ENCODE measurements at places on chromosomes 1 and 21.
A peak's percentile ranks its signal among the peaks of the same experiment; 100 is the strongest.

- DNase-seq, result no peak
Observed at GRCh38 chr1:7177438-7178146, 392.3 kb downstream of the CAMTA1 start.

- DNase-seq, result no peak
Observed at GRCh38 chr1:20962576-20963258, 175.6 kb upstream of the HP1BP3 start.

- no peak for DNase-seq
Observed at GRCh38 chr1:190619724-190620123, 142.1 kb upstream of the BRINP3 start.

GRCh38 chr1:54012863-54013262, 5.1 kb downstream of the LDLRAD1 start:
- no peak for DNase-seq

GRCh38 chr1:12327566-12327965, 97.7 kb downstream of the VPS13D start:
- DNase-seq, result no peak

GRCh38 chr1:196309386-196309785, 298.9 kb downstream of the KCNT2 start:
- peak; percentile 42 for DNase-seq

DNA sequence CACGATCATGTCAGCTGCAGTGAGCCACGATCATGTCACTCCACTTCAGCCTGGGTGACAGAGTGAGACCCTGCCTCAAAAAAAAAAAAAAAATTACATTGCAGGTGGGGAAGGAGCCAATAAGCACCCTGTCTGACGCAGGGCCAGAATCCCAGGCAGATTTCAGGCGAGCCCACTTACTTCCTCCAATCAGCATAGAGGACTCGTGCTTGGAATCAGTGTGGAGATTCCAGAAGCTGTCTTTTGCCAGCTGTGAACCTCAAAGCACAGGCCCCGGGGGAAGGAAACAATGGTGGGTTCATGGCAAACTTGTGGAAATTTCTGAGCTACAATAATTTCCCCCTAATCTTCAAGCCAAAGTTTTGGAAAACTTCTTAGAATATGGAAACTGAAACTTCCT, 178.2 kb upstream of the ZNF644 start:
- no peak for DNase-seq

DNA sequence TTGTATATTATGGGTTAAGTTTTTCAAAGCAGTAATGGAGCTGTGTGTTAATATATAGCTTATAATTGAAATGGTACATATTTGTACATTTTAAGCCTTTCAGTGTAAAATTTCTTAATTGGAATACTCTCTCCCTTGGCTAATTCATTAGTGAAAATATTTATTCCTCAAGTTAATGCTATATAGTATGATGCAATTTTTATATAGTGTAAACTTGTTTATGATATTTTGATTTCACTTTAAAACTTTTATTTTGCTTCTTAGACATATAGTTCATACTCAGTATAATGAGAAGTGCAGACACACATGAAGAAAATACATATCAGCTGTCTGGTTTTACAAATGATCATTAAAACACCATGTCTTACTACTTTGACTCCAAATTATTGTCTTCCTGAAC, 140.6 kb downstream of the SDCCAG8 start:
- DNase-seq, result no peak

- no peak for DNase-seq
Observed at GRCh38 chr1:116628448-116628847, 39.1 kb downstream of the IGSF3 start.

- DNase-seq, result no peak
Observed at GRCh38 chr1:173341971-173342370, 134.8 kb upstream of the TNFSF4 start.

DNA sequence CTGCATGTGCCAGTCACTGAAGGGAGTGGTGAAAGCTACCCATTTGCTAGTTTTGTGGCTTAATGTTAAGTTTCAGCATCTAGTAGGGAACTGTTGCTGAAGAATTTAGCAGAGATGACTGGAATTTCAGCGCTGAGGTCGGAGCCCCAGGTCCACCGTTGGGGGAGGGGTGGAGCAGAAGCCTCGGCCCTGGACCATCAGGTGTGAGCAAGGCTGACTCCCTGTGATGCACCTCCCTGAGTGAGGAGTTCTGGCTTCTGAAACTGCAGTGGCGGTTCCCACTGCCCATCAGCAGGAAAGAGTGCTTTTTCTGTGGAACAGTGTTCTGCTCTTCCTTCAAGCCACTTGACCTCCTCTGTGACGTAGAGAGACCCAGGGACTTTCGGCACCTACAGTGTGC, 1.3 kb downstream of the NOS1AP start:
- DNase-seq, result no peak

- DNase-seq, result peak; percentile 91
Observed at GRCh38 chr1:65412984-65413375, 7.5 kb upstream of the LEPR start.

DNA sequence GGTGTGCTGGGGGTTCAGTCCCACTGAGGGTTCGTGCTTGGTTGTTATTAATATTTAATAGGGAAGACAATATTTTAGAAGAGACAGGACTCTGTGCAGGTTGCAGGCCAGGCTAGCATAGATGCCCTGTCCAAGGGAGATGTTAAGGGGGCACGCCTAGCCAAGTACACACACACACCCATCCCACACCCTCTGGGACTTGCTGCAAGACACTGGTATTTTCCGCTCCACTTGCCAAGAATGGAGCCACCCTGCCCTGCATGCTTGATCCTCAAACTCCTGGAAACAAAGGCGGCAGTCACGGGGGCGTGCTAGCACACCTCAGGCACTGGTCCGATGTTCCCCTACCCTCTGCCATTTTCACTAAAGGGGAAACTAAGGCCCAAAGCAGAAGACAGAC, 99.1 kb downstream of the MRPL37 start:
- no peak for DNase-seq

- no peak for DNase-seq
Observed at GRCh38 chr1:200179781-200180160, 152.3 kb downstream of the NR5A2 start.

DNA sequence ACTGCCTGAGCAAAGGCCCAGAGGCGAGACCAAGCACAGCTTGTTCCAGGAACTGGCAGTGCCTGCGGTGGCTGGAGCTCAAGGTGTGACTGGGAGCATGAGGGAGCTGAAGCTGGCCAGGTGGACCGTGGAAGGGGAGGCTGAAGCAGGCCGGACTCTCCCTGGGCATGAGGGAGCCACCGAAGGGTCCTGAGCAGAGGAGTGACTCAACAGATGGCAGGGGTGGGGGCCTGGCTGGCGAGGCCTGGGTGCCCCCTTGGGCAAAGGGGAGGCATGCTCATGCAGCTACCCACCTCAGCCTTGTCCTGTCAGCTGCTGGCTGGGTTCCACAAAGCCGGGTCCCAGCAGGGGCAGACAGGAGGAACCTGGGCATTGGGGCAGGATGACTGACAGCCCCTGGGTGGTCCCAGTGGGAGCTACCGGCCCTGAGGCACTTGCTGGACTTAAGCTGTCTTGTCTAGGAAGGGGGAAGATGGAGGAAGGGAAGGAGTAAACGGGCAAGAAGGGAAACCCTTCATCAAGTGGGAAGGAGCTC, 118.9 kb downstream of the LACTBL1 start:
- no peak for DNase-seq

DNA sequence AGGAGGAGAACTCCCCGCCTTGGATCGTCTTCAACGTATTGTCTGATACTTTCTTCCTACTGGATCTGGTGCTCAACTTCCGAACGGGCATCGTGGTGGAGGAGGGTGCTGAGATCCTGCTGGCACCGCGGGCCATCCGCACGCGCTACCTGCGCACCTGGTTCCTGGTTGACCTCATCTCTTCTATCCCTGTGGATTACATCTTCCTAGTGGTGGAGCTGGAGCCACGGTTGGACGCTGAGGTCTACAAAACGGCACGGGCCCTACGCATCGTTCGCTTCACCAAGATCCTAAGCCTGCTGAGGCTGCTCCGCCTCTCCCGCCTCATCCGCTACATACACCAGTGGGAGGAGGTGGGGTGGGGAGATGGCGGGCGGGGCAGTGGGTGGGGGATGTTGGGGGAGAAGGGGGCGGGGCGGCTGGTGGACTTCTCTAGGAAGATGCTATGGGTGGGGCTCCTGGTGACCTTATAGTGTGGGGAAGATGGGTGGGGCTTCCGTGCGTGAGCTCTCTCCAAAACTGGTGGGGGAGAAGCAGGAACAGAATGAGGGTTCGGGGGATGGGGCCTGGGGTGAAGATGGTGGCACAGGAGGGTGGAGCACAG, 5.3 kb downstream of the HCN3 start:
- DNase-seq, result no peak

DNA sequence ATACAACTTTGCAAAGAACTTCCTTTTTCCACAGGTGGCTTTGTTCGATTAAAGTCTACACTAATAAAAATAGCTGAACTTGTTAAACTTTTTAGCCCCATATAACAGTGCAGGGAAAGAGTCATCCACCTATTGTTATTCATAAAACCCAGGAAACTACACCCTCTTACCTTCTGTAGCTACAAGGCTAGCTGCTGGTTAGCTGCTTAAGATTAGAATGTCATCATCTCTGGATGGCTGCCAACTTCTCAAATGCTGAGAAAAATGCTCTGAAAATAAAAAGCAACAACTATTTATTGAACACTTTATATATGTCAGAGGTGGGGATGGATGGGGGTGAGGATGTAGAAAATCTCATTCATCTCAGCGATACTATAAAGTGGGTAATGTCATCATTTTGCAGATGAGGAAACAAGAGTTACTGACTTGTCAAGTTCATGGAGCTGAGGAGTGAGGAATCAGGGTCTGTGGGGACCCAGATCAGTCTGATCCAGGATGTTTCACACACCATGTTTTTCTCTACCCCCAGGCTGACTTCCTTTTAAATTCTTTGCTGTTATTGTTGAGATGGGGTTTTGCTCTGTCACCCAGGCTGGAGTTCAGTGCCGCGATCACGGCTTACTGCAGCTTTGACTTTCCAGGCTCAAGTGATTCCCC, 17.1 kb downstream of the ATP5PF start:
- DNase-seq, result peak; percentile 26

DNA sequence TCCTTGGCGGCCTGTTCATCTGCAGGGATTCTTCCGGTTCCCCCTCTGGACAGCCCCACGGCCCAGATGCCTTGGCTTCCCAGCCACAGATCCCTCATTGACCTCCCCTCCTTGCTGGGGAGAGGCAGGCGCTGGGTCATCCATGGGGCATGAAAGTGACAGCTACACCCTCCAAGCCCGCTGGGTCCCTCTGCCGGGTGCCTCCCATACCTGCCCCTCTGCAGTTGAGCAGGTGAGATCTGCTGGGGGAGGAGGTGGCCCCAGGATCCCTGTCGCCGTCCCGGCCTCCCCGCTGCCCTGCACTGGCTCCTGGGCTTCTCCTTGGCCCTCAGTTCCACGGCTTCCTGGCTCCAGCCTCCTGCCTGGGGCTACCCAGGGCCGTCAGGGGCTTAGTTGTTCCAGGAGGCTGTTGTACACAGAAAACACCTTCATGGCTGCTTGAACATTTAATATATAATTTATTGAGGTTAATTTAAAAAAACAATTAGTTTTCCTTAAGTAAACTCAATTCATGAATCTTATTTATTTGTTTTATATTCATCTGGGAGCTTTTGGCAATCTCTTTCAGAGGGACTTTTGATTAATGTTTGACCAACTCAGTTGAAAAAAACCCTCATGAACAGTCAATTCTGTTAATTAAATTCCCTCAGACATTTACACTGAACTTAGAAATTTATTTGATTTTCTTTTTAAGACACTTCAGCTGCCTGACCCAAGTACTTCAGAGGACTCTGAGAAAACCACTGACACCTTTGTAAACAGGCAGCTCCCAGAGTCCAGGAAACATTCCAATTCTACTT, 67.6 kb upstream of the ABCG1 start:
- no peak for DNase-seq

DNA sequence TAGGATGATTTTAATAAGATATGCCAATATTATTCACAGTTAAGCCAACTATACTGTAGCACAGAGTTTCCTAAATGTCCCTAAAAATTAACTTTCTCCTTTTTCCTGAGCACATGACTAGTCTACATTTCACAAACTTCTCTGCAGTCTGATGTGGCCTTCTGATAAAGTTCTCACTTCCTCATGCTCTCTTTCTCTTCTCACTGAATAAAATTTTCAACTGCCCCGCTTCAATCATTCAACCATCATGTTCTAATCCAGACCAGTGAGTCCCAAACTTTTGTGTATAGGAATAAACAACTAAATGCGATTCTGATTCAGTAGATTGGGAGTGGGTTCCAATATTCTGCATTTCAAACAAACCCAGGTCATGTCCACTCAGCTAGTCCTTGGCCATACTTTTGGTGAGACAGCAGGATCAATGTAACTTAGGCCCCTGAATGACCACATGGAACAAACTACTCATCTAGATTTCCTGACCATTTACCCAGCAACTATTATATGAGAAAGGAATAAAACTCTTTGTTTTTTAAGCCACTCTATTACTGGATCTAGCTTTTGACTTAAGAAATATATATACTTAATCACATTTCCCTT, 20.1 kb downstream of the TUT4 start:
- DNase-seq, result no peak

GRCh38 chr1:109719337-109719837, 7.3 kb downstream of the GSTM5 start:
- peak; percentile 62 for DNase-seq

GRCh38 chr1:115314765-115315164, 23.3 kb downstream of the NGF start:
- DNase-seq, result peak; percentile 95

- peak; percentile 42 for DNase-seq
Observed at GRCh38 chr1:115454837-115455511, 116.9 kb upstream of the NGF start.

DNA sequence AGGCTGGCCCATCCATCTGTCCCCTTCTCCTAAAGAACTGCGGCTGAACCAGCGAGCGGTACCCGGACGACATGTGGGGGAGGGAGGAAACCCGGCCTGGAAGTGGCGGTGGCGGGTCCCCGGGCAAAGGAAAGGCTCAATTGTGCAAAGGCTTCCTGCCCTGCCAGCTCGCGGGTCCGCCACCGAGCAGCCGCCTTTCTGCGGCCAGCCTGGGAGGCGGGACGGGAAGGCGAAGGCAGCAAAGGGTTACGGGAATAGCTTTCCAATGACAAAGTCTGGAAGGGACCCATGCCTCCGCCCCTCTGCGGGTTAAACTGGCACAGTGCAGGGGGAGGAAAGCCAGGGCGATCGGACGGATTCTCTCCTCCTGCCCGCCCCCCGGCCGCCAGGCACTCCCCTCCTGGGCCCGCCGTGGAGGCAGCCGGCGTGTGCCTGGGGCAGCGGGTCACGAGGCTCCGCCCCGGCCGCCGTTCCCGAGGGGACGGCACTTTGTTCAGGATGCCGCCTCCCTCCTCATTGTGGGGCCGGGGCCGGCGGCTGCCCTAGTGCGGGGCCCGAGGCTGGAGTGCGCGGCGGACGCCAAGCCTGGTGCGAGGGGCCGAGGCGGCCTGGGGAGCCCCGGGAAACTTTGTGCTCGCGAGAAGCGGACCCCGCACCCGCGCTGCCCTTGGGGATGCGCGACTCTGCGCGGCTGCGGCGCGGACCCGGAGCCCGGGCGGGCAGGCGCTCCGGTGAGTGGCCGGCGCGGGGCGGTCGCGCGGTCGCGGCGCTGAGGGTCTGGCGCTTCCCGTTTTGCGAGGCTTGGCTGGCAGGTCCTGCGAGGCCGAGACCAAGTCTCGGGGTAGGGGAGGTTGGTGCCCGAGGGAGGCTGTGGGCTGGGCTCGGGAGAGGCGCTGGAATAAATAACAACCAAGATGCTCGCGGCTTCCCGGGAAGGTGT, at the start of gene NAV1:
TSS of gene NAV1 (plus strand) at position 516 of the 940 bp plus-strand sequence. CDS start 83,758 bp downstream, outside the sequence.
- DNase-seq, result peak; percentile 97

- DNase-seq, result no peak
Observed at GRCh38 chr1:57957576-57957975, 533.7 kb upstream of the DAB1 start.

- DNase-seq, result no peak
Observed at GRCh38 chr1:1033731-1034438, 14.0 kb downstream of the AGRN start.

GRCh38 chr1:234716908-234717375, 107.0 kb upstream of the IRF2BP2 start:
- no peak for DNase-seq
